Sigmoid colon (tissue), 7 donors: ENCODE measurements at places on chromosomes 16 and 17. TPM values are rescaled to one million over a fixed set of nuclear protein-coding genes. Genes with fewer than 3 reads are reported as not detected.

DNA sequence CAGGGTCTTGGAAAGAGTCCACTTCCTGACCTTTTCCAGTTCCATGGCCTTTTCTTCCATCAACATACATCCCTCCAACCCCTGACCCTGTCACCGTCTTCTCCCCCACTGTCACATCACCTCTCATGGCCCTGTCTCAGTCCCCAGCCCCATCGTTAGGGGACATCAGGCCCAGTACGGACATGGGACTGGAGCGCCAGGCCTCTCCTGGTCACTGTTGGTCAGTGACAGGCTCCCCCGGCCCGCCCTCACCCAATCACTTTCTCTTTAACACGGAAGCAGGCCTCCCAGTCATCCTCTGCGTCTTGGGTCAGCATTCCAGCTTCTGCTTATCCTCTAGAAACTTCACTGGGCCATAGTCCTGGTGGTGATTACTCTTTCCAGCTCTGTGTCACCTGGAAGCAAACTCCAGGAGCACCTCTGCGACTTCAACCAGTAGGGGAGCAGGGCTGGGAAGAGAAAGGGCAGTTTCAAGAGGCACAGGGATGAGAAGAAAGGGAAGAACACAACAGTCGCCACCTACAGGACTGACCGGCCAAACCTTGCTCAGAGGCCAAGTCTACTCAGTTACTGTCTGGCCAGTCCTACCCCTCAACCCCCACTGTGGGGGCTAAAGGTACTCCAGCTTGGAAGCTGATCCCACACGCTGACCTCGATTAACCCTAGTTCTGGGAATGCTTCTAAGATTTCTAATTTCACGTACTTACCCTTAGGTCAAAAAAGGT, 15.9 kb upstream of the ICAM2 start:
- no peak overlapping the region for H3K27ac ChIP-seq
- H3K36me3 ChIP-seq = peaks cover 11% of the 10 kb centered on the region
- no peak overlapping the region for H3K4me3 ChIP-seq
- DNase-seq = peak; percentile 42

DNA sequence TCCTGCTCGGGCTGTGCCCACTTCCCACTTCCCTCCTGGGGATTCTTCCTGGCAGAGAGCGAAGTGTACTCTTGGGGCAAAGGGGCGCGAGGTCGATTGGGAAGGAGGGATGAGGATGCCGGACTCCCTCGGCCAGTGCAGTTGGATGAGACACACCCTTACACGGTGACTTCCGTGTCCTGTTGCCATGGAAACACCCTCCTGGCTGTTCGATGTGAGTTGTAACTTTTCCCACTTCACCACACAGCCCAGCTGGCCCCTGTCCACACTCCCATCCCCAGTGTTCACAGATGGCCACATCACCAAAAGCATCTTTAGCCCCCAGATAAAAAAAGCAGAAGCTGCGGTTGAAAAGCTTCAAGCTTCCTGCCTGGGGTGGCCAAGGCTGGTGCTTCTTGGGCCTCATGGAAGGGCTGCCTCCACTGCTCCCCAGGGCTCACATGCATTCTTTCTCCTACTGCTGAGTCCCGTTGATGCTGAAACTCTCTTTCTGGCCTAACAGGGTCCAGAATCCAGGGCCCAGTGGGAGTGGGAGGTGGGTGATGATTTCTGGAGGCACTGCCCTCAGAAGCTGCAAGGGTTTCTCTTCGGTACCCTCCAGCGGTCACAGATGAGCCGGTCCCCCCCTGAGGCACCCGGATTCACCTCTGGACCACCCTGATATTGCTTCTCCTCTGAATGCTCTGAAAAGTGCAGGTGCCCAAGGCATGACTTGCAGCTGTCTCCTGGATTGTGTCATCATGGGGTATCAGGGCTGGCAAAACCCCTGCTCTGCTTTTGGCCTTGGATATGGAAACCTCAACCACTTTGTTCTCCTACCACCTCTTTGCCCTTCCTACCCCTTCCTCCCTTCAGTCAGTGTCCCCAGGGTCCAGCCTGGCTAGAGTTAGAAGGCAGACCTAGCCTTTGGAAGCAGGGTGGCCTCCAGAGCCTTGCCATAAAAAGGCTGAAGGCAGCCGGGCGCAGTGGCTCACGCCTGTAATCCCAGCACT, 2.2 kb upstream of the TRAF4 start:
- no peak overlapping the region for H3K4me3 ChIP-seq
- H3K27ac ChIP-seq = no peak overlapping the region

GRCh38 chr16:25258861-25259179, 1.2 kb upstream of the ZKSCAN2 start:
- H3K27ac ChIP-seq = peak overlapping the region; percentile 99
- no peaks in the 10 kb centered on the region for H3K27me3 ChIP-seq
- DNase-seq = no peak
- peaks cover 7% of the 10 kb centered on the region for H3K36me3 ChIP-seq

DNA sequence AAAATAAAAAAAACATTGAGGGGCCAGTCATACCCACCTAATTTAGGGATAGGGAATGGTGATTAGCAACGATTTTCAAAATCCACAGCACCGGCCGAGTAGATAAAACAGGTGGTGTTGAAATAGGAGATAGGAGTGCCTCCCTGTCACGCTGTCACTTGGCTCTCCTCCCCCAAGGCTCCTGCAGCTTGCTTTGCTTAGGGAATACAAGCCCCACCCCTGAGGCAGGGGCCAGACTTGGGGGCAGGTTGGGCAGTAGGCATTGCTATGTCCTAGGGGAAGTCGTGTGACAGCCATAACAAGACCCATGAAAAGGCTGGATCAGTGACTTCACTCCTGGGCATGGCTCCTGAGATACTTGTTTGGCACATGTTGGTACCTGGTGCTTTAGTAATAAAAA, 25.8 kb downstream of the POLR2A start:
- no peak overlapping the region for H3K27ac ChIP-seq
- peaks cover 54% of the 10 kb centered on the region for H3K36me3 ChIP-seq
- H3K4me3 ChIP-seq = no peak overlapping the region
- H3K27me3 ChIP-seq = no peaks in the 10 kb centered on the region
- H3K4me1 ChIP-seq = no peaks in the 10 kb centered on the region
- no peak for DNase-seq

DNA sequence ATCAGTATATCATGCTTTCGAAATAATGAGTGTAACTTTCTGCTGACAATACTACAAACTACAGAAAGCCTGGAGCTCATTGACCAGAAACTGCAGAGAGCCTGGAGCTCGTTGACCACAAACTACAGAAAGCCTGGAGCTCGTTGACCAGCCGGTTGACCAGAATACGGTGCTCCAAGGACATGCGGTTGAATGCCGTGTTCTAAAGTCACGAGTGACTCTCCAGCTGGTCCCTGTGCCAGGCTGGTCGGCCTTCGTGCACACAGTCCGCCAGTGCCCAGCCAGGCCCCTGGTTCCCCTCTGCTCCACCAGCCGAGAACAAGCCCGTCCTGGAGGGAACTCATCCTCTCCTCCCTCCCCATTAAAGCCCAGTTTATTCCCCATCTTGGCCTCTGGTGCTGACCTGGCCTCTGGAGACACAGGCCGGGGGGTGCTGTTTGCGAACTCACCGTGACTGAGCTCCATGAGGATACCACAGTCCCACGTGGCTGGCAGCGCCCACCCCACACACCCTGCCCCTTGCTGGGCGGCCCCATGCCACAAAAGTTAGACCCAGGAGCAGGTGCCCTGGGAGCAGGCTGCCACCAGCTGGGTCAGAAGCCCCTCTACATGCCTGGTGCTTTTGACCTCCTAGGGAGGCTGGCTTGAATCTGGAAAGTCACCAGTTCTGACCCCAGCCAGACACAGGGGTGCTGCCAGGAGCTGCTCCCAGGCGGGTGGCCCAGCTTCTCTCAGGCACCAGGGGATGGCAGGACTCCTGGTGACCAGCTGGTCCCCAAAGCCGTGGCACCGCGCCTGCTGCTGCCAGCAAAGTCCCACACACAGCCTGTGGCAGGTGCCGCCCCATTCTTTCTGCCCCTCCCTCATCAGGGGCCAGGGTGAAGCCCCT, 15.5 kb upstream of the CDH15 start:
- H3K4me1 ChIP-seq = no peaks in the 10 kb centered on the region
- DNase-seq = no peak
- no peak overlapping the region for H3K4me3 ChIP-seq
- peaks cover 9% of the 10 kb centered on the region for H3K36me3 ChIP-seq

- H3K4me1 ChIP-seq = no peaks in the 10 kb centered on the region
- DNase-seq = no peak
- H3K4me3 ChIP-seq = no peak overlapping the region
- H3K36me3 ChIP-seq = no peaks in the 10 kb centered on the region
- no peaks in the 10 kb centered on the region for H3K27me3 ChIP-seq
- H3K27ac ChIP-seq = no peak overlapping the region
Observed at GRCh38 chr16:13742928-13743327, 177.0 kb upstream of the ERCC4 start.

GRCh38 chr17:49842846-49843245, 5.0 kb downstream of the TAC4 start:
- H3K4me3 ChIP-seq = no peak overlapping the region
- no peak for DNase-seq
- H3K27me3 ChIP-seq = no peaks in the 10 kb centered on the region
- no peak overlapping the region for H3K27ac ChIP-seq
- H3K36me3 ChIP-seq = peaks cover 3% of the 10 kb centered on the region
- H3K4me1 ChIP-seq = no peaks in the 10 kb centered on the region

GRCh38 chr17:50123649-50124349, 6.2 kb downstream of the SAMD14 start:
- no peaks in the 10 kb centered on the region for H3K27me3 ChIP-seq
- no peak for DNase-seq
- H3K4me3 ChIP-seq = no peak overlapping the region
- no peaks in the 10 kb centered on the region for H3K36me3 ChIP-seq
- no peaks in the 10 kb centered on the region for H3K4me1 ChIP-seq

- no peaks in the 10 kb centered on the region for H3K36me3 ChIP-seq
- no peak for DNase-seq
- H3K4me1 ChIP-seq = peaks cover 12% of the 10 kb centered on the region
- no peak overlapping the region for H3K4me3 ChIP-seq
Observed at GRCh38 chr17:48814504-48814903, 2.5 kb downstream of the TTLL6 start.

DNA sequence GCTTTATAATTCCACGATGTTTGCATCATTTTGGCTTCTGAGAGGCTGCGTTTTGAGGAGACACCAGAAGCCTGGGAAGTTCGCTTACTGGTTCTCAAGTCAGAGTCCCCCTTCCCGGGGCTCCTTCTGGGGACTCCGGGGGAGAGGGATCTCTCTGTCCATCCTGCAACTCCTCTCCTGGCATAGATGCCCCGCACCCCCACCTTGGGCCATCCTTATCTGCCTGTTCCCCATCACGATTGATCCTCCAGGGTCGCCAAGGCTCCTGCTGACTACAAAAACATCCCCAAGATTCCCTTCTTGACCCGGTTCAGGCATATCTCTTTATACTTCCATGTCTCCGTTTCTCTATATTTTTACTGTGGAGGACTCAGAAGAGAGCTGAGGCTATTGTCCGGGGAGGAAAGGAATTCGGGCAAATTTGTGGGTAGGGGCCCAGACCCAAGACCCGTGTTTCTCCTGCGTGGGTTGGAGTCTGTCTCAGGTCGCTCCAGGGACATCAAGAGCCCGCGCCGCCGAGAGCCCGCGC, 18.4 kb upstream of the HOXB13 start:
- no peaks in the 10 kb centered on the region for H3K36me3 ChIP-seq
- H3K4me3 ChIP-seq = no peak overlapping the region
- no peaks in the 10 kb centered on the region for H3K4me1 ChIP-seq
- DNase-seq = no peak

DNA sequence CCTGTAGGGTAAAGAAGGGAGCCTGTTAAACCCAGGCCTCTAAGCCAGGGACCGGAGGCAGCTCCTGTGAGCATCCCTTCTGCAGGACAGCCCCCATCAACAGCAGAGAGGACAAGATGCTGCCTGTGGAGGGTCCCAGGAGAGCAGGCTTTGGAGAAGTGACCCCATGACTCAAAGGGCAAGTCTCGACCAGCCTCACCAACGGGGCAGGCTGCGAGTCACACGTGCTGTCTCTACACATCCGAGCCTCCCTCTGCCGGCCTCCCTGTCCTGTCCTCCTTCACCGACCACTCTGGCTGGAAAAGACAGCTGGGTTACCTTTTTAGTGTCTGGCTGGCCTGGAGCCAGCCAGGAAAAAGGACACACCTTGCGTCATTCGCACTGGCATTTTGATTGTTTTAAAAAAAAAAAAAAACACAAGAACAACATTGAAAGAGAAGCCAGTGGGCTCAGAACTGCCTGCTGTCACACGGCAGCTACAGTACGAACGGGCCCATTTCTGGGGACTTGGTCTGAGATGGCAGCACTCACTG, 74.5 kb upstream of the RCVRN start:
- DNase-seq = peak; percentile 51
- no peaks in the 10 kb centered on the region for H3K36me3 ChIP-seq
- no peak overlapping the region for H3K27ac ChIP-seq
- H3K27me3 ChIP-seq = no peaks in the 10 kb centered on the region

The TAC4 gene
- polyA plus RNA-seq = not detected

The TAOK1 gene
- 4.4 TPM for polyA plus RNA-seq

The RNF222 gene
- polyA plus RNA-seq = not detected

The WSCD1 gene
- polyA plus RNA-seq = 9.5 TPM

The TM4SF5 gene
- 7.8 TPM for polyA plus RNA-seq
